Activated CD4-positive, alpha-beta T cell treated with anti-CD3 and anti-CD28 coated beads, Interleukin-2, amount 10 ng/mL, durations not matched to agents 24 days and 14 days (primary cell): ENCODE measurements at places on chromosomes 3 and 15. TPM values are rescaled to one million over a fixed set of nuclear protein-coding genes. Genes with fewer than 3 reads are reported as not detected.

Gene IMPG2
- total RNA-seq = 0.02 and 0.05 TPM in 2 replicates

Gene SPINT1
- 11.3 and 12.9 TPM in 2 replicates for total RNA-seq

Gene C2CD4B
- total RNA-seq = 0.45 and 0.58 TPM in 2 replicates

Gene HRH1
- total RNA-seq = 0.42 and 0.52 TPM in 2 replicates

Gene LNP1
- total RNA-seq = 2.1 and 2.6 TPM in 2 replicates

Gene EPHA6
- total RNA-seq = not detected in 2 replicates

Gene LEKR1
- total RNA-seq = 0.14 and 0.24 TPM in 2 replicates

Gene CERS3
- 0.21 and 0.40 TPM in 2 replicates for total RNA-seq

Gene GOLGA6B
- not detected in 2 replicates for total RNA-seq

Gene ZNF385D
- not detected in 2 replicates for total RNA-seq

Gene SMCO1
- total RNA-seq = not detected in 2 replicates
